ENCODE measurements at places on chromosomes 16 and 17.

- DNase-seq = no peak
These were observed 26.7 kb upstream of the PMP22 start for GRCh38 chr17:15291674-15292361.

- no peak for DNase-seq
These were observed 13.2 kb downstream of the CMTM3 start for GRCh38 chr16:66617728-66618127.

DNA sequence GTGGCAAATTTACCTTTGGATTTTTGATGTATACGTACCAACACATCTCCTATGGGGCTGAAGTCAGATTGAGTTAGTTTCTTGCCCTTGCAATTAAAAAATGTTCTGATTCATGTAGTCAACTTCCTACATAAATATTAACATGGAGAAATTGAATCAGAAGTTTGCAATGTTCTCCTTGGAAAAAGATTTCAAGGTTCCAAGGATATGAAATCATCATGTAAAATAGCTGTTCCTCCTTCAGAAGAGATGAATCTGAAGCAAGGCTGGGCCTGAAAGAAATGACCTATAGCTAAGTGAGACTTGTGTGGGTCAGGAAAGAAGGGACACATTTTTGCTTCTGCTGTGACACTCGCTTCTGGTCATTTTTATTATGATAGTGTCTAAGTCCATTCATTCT lies 131.7 kb downstream of the RGS9 start:
- no peak for DNase-seq

DNA sequence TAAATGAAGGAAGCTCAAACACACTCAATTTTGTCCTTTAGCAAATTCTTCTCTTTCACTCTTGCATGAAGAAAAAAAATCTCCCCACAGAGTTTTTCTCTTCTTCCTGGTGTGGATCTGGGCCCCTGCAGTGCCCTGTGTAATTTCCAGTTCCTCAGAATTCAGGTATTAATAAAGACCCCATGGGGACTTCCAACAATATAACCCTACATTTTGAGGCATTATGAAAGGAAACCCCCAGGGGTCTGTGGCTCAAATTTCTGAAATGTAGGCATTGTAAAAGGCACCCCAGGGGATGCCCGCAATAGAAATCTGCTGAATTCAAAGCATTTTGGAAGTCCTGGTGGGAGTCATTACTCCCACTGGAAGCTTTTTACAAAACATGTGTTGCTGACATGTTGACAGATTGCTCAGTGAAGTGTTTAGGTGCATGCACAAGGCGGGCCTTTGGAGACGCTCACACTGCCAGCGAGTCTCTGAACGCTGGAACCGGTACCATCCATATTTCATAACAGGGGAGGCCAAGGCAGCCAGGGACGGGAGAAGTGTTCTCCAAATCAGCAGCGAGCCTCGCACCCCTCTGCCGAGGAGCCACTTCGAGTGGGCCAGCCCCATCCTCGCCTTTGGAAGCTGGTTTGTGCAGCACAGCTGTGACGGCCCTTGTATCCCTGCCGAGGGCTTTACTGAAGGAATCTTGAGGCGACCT lies 154.0 kb downstream of the ZNF423 start:
- DNase-seq = peak; percentile 67

DNA sequence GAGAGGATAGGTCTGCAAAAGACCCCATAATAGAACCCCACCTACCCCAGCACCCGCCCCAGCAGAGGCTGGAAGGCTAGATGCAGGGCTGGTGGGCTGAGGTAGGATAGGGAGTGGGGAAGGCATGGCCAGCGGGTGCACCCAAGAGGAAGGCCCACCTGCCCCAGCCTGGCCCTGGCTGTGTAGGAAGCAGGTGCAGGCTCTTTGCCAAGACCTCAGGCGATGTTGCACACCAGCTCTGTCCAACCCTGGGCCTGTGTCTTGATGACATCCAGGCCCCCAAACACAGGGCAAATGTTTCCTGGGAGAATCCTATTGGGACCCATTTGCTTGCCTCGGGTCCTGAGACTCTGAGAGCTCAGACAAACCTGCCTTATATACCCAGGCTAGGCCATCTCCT lies 12.2 kb downstream of the UNC119 start:
- DNase-seq = no peak
